ENCODE measurements at places on chromosomes 2 and 18.

DNA sequence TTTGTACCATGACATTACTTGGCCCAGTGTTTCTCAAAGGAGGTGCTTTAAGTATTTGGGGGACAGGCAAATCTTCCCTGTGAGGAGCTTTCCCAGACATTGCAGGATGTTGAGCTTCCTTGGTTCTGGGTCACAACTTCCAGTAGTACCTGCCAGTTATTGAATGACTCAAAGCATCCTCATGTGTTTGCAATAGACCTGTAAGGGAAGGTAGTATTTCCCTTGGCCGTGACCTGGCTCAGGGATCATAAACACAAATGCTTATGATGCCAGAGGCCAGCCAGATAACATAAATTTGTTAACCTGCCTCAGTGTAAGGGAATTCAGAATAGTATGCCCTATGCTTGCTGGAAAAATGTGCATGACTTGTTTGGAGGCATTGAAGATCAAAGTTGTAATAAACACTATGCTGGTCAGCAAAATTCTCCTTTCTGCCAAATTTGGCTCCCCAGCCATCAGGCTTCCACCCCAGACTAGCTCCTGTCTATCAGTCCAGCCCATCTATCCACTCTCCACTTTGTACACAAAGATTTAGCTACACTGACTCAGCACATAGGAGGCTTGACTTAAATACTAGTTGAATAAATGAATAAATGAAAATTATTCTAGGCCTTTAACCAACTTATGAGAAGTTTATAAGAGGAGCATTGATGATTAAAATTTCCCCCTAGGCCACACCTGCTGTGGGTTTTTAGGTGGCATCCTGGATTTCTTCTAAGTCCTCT is 102.0 kb upstream of the EFEMP1 start:
- no peak for DNase-seq

DNA sequence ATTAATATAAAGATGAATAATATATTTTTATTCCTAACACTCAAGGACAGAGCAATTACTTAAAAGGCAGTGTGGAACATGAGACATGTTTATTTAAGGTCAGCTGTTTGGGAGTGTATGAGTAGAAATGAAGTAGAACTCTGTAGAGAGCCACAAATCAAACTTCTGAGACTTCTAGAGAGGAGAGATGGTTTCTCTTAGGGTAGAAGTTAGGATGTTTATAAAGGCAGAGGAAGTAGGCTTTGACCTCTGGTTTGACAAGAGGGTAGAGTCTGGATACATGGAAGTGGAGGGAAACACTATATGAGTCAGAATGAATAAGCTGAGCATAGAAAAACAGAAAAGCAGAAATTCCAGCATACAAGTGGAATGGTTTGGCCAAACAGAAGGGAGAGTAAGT is 262.1 kb upstream of the KLHL14 start:
- no peak for DNase-seq

GRCh38 chr2:76599732-76600368 is 889.1 kb upstream of the GCFC2 start:
- DNase-seq, result peak; percentile 34

DNA sequence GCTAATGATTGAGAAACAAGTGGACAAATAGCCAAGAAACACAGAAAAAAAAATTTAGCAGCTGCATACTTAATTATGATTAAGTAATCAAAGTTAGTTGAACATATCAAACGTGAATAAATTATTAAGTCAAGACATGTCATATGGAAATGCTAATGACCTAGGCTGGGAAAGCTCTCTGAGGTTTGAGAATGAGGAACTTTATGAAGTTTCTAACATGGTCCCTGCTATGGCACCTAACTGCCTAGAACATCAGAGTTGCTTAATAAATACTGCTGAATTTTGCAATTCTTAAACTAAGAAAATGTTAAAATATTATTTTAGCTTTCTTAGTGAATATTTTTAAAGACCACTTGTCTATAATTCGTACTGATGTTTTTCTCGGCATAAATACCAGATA is 99.8 kb downstream of the AFF3 start:
- DNase-seq, result no peak

DNA sequence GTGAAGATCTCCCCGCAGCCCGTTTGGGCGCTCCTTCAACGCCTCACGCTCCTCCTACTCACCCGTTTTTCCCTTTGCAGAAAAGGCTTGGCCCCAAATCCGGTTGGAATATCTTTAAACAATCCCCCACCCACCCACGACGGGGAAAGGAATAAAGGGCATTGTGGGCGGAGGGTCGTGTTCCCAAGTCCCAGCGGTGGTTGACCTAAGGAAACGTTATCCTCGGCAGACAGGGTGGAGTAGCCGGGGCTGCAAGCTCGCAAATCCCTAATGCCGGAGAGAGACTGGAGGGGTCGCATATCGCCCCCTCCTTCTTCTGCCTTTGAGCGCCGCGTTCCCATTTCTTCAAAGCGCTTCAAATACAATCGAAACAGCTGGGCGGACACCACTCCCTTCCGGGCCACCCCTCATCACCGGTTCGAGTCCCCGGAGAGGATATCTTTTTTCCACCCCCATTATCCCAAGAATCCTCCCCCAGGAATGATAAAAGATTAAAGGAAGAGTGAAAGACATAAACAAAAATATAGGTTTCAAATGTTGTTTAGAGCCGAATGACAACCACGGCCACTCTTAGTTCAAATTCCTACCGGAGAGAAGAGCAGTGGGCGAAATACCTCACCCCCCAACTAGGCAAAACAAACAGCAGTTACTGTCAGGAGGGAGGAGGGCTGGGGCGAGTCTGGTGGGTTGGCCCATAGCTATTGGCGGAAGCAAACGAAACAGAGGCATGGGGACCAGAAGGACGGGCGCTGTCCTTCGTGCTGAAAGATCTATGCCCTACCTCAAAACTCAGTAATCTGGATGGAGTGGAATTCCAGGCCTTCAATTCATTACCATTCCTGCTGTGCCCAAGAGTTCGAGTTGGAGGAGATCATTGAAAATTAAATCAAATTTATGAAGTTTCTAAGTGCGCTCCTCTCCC is 2.8 kb upstream of the GAD1 start:
- DNase-seq, result no peak

DNA sequence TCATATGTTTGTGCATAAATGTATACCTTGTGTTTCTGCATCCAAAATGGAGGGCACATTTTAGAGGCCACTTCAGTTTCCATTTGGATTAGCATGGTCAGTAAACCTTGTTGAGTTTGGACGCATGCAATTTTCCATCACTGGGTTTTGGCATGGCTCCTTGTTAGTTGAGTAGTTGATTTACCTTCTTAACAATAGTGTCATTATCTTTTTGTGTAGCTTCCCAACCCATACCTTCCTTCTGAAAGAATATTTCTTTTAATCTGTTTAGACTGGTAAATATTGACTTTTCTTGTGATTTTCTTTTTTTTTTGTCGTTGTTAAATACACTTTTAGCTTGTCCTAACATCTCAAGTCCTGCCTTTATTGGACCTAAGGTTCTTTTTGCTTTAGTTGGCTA is 15.5 kb downstream of the RPIA start:
- DNase-seq, result no peak

DNA sequence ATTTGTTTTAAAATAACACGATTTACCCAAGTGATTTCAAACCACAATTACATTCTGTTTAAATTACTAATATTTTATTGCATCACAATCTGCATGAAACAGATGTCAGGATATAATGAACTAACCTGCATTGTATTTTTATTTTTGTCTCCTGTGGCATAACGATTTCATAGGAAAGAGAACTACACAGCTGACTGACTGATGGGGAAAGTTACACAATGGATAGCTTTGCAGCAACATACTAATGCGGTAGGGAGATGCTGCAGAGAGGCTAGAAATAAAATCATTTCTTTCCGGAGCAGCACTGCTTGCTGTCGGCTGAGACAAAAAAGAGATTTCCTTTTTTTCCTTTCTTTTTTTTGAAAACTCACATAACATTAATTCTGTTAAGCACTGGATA is 36.9 kb downstream of the SCN1A start:
- no peak for DNase-seq

GRCh38 chr2:239629926-239630617 is 229.3 kb upstream of the HDAC4 start:
- no peak for DNase-seq

GRCh38 chr2:53941749-53942148 is 29.0 kb downstream of the PSME4 start:
- DNase-seq, result no peak

DNA sequence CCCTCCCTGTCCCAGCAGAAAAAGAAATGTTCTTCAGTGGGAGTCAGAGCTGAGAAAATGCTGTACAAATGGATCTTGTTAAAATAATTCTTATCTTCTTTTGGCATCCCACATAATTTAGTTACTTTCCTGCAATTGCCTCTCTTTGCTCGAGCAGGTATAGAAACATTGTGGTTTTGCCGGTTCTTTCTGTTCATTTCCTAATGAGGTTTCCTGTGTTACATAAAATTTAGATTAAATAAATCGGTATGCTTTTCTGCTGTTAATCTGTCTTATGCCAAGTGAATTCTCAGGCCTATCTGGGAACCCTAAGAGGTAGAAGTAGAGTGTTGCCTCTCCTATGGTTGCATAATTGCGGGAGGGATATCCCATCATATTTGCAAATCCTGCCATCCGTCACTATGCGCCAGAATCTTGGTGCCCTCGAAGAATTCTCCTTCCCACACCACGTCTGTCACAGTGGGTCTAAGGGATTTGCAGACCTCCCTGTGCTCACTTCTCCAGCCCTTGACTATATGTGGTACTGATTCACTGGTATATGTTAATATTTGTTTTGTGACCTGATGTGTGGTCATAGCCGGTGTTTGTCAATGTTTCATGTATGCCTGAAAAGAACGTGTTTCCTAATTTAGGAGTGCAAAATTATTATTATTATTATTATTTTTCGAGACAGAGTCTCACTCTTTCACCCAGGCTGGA is 12.2 kb upstream of the HDAC4 start:
- no peak for DNase-seq

GRCh38 chr2:189880832-189881492 is 96.7 kb downstream of the PMS1 start:
- DNase-seq, result no peak

DNA sequence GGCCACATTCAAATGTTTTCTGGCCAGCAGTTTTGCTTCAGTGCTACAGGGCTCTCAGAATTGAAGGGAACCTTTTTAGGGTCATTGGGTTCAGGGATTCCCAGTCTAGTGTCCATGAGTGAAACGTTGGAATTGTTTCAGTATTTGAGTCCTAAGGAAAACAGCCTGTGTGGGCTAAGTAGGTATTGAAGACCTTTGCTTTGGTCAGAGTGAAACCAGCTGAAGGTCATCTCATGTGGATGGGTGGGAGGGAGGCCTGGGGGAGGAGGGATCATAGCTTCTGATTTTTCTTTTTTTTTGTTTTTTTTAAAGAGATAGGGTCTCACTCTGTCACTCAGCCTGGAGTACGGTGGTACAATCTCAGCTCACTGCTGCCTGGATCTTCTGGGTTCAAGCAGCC is 20.2 kb downstream of the B3GNT2 start:
- no peak for DNase-seq

DNA sequence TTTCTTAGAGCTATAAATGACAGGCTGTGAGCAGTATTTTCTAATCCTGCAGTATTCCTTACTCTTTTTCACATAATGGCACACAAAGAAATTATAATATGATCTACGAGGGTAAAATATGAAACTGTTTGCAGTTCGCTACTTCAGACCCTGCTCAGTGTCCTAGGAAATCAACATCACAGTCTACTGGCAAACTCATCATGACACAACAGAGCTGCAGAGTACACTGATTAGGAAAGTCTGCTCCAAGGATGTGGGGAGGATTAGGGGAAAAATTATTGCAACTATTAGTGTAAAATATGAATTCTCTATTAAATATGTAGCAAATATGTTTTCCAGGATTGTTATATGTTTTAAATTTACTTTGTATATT is 149.2 kb upstream of the REG3G start:
- DNase-seq, result no peak

DNA sequence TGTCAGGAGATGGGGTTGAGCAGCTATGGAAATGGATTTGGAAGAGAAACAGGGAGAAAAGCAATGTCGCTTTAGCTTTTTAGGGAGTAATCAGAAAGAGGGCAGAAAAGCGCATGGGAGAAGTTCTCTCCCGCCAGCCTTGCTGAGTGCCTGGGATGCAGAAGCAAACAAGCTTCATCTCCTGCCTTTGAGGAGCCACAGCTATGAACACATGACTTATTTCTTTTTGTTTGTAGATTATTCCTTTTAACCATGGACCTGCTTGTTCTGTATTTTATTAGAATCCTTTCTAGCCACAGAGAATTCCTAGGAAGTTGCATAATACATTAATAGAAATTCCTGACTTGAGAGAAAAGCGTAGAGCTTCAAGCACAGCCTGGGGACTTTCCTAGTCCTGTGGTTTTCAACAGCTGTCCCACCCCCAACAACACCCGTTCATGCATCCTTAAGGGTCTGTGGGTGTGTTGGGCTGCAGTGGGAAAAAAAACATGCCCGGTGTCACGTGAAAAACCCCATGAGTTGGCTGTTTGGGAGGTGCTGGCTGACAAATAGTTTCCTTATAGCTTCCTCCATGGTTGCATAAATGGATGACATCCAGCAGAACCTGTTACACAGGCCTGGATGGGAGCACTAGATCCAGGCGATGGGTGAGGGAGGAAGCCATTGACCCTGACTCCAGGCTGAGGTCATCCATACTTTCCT is 14.9 kb downstream of the SLC9A4 start:
- no peak for DNase-seq

GRCh38 chr2:126719191-126719832 is 63.4 kb downstream of the GYPC start:
- no peak for DNase-seq

DNA sequence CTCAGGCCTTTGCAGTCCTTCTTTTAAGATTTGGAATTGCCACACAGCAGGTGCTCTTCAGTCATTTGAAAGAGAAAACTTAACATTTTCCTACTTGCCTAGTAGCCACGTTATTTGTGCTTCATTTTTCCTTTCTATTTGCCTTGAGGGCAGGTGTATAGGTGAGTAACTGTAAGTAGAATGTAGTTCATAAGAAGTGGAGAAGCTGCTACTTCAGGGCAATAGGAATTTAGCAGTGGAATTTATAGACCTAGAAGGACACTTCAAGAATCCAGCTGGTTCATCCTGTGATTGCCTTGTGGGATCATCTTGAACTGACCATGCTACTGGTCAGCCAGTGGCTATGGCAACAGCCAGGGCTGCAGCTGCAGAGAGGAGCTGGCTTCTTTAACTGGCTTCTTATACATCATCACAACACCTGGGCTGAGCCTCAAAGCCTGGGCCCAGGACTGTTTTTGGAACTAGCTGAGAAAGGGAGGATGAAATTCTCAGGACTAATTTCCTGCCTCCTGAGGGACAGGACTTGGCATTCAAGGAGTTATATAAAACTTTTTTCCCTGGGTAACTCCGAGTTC is 5.1 kb upstream of the LANCL1 start:
- no peak for DNase-seq

GRCh38 chr2:173137610-173138009 is 62.0 kb downstream of the MAP3K20 start:
- no peak for DNase-seq

DNA sequence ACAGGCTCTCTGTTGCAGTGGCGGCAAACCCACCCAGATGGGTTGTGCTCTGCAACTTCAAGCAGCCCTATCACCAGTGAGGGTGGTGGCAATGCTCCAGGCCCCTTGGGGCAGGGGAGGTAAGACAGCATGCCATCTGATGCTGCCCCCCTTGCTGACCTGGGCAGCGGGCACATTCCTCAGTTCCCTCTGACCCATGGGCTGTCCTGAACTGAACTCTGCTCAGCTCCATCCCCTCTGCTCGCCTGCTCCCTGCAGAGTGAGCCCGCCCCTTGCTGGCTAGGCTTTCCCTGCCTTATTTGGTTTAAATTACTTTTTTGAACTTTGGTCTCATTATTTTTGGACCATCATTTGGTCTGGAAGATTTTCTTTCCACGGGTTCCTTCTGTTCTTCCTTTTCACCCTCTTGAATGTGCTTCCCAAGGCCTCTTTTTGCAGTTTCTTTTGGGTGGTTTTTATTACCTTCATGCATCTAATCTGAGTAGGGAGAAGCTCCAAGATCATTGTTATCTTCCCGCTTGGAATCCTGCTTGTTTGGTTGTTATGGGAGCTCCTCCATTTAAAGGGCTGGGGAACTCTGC is 565.4 kb downstream of the TNS1 start:
- no peak for DNase-seq
